ENCODE measurements at places on chromosomes 12 and 14. TPM values are rescaled to one million over a fixed set of nuclear protein-coding genes. Genes with fewer than 3 reads are reported as not detected.

The PRIMA1 gene
- total RNA-seq, result not detected

The APEX1 gene
- 297 TPM for total RNA-seq

The METTL17 gene
- 83.2 TPM for total RNA-seq

The A2M gene
- 5.1 TPM for total RNA-seq

The ANO2 gene
- 1.5 TPM for total RNA-seq

The KLHDC1 gene
- 1.9 TPM for total RNA-seq

The PTPN21 gene
- 12.5 TPM for total RNA-seq

The RABGGTA gene
- 59.2 TPM for total RNA-seq

Measured in kidney epithelial cell (primary cell).